ENCODE measurements at places on chromosomes 2 and 18.

DNA sequence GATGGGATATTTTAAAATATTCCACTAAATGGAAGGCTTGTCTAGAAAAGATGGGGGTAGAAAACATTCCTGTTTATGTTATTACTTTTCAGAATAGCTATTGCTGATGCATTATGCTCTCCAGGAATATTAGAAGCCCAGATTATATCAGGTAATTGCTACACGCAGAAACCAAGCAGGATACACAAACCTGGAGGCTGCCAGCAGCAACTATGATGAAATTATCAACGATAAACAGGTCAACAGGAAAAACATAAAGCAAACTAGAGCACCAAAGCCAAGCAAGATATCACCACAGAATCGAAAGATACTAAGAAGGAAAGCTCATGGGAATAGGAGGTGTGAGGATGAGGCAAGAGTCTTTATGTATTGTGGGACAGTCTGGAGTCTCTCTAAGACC, 113.2 kb upstream of the SPATS2L start:
- no peak for DNase-seq

DNA sequence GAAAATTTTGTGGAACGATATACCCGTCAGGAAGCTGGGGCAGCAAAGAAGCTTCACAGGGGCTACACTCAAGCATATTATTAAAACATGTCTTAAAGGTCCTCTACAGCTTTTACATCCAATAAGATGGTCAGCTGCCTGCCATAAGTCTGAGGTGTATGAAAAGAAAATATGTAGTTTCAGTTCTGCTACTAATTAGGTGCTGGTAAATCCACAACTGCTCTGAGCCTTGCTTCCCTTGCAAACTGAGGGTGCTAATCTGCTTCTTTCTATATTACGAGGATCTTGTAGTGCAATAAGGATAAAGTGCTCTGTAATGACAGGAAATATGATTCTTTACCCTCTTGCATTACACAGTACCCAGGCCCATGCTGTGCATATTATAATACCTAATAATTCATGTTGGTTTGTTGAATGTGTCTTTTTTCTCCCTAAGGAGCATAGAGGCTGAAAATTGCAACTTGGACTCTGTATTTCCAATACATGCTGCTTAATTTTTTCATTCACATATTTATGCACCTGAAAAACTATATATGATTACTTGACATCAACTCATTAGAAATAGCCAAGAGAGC, 14.5 kb upstream of the SLC8A1 start:
- no peak for DNase-seq

GRCh38 chr18:1658908-1659566, 754.4 kb downstream of the ADCYAP1 start:
- no peak for DNase-seq

DNA sequence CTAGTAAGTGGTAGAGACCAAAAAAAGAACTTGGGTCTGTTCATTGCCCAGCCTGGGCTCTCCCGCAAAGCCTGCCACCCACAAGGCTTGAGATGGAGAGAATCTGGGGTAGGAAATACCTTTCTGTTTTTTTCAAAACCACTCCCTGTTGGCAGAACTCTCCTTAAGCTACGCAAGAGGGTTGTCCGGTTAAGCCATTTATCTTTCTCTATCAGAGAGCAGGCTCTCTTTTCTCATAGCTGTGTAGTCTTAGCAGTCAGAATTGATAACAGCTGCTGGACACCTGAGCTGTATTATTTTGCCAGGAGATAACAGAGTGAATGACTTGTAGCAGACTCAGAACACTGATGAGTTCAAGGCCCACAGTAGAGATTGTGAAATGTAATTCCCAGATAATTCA, 1088.1 kb downstream of the TSN start:
- no peak for DNase-seq

DNA sequence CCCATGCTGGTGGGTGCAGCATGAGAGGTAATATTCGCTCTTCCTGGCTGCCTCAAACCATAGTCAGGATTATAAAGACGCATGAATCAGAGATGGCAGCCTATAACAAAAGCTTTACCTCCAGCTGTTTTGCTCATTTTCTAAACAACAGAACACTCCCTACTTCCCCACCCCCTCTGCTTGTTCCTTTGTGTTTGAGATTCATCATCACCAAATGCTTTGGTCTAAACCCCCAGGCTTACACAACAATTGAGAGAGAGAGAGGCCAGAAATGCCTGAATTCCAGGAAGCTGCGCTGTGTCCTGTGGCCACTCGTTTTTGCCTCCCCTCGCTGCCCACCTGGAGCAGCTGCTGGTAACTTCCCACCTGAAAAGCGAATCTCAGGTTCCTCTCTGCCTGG, 78.8 kb upstream of the CAPN13 start:
- DNase-seq: no peak
